ENCODE measurements at places on chromosomes 1 and 21. TPM values are rescaled to one million over a fixed set of nuclear protein-coding genes. Genes with fewer than 3 reads are reported as not detected.

Gene RCAN3
- total RNA-seq = 13.7 TPM

Gene ZNF691
- 27.7 TPM for total RNA-seq

Gene ADAMTS4
- 4.7 TPM for total RNA-seq

Gene SMCP
- total RNA-seq = not detected

Gene AQP10
- total RNA-seq = not detected

Gene HSD11B1
- not detected for total RNA-seq

Gene CYP4A22
- total RNA-seq = not detected

Gene TNFRSF1B
- 4.1 TPM for total RNA-seq

Gene PDIK1L
- total RNA-seq = 3.0 TPM

Gene SPRR2B
- not detected for total RNA-seq

Gene KCNK1
- total RNA-seq = 12.7 TPM

Gene GUCA2B
- not detected for total RNA-seq

Gene ITGB2
- total RNA-seq = 0.63 TPM

Gene CALML6
- total RNA-seq = 0.82 TPM

Gene RGS21
- not detected for total RNA-seq

Gene STIL
- 38.2 TPM for total RNA-seq

Gene CFHR3
- 2.0 TPM for total RNA-seq

Gene SH3GLB1
- total RNA-seq = 16.4 TPM

Gene C1orf146
- total RNA-seq = not detected

Gene DR1
- total RNA-seq = 61.2 TPM

Gene TPTE
- not detected for total RNA-seq

Gene C4BPA
- total RNA-seq = not detected

Gene PLA2G2D
- total RNA-seq = not detected

Gene KCNN3
- total RNA-seq = 4.0 TPM

Gene FAM89A
- total RNA-seq = 3.2 TPM

Gene PGBD5
- total RNA-seq = 17.0 TPM

Gene LMX1A
- not detected for total RNA-seq

Gene ENO1
- total RNA-seq = 1,517 TPM

Gene RORC
- 1.6 TPM for total RNA-seq

Gene CHI3L1
- total RNA-seq = 0.76 TPM

Gene C1orf105
- not detected for total RNA-seq
